ENCODE measurements at places on chromosomes 1 and 21.

DNA sequence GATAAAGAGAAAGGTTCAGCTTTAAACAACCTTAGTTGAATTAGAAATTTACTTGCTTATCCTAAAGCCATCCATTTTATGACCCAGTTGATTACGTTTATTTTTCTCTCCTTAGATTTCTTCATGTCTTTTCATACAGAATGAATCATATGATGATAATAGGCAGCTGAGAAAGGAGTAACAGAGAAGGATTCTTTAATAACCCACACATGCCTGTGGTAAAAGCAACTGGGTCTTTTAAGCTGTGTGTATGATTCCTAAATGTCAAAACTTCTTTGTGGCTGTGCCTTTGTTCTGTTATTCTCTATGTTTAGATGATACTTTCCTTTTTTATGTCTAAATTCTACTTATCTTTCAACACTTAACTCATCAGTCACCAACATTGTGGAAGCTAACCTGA, 626.5 kb downstream of the NCAM2 start:
- no peak for DNase-seq

- no peak for DNase-seq
Observed at GRCh38 chr1:247175458-247175857, 3.6 kb upstream of the ZNF124 start.

DNA sequence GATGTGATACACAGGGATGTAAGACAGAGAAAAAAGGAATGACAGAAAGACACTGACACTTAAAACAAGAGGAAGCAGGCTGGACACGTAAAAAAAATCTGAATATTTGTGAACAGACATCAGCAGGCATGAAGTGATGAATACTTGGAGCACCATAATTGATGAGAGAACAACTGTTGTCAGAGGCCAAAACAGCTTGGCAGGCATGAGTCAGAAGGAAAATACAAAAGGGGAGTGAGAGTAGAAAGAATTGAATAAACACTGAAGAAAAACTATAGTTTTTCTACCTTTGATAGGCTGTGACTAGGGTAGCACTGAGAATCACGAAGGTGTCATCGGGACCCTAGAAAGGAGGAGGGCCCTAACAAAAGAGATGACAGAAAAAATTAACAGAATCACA, 21.6 kb upstream of the GUCA2A start:
- DNase-seq = no peak

DNA sequence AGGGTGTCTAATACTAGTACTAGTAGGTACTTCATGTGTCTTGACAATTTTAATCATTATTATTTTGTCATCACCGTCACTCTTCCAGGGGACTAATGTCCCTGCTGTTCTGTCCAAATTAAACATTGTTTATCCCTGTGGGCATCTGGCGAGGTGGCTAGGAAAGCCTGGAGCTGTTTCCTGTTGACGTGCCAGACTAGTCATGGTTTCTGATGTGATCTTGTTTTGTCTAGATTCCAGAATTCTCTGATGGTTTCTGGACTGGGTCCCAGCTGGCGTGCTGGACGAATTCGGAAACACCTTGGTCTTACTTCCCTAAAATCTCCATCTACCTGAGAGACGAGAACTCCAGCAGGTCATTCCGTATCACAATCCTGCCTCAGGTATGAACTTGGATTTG, 66.1 kb upstream of the FAM3B start:
- DNase-seq = no peak

DNA sequence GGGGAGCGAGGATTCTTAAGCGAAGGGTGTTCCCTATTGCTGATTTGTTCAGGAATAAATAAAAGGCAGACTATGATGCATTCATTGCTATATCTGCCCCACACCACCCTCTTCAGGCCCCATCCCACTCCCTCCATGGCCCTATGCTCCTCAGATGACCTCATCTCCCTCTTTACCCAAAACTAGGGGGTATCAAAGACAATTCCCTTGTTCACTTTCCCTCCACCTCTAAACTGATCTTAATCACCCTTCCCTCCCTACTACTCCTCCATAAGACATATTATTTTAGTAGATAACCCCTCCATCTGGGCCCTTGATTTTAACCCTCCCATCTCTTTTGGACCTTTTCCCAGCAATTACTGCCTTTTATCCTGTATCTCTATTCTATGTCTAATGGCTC, 434.9 kb upstream of the RUNX1 start:
- DNase-seq = no peak

DNA sequence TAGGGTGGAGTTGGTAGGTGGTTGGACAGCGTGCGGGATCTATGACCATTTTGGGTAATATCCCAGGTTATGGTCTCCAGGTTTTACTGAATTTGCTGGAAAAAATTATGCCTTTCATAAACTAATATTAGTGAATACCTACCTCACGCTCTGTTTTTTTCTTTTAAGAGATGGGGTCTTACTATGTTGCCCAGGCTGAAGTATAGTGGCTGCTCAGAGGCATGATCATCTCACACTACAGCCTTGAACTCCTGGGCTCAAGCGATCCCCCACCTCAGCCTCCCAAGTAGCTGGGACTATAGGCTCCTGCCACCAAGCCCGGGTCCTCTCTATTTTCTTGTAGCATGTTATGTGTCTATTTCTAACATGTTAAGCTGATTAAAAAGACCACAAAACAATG, 100.2 kb downstream of the RHOU start:
- DNase-seq = no peak

GRCh38 chr1:185973645-185974044, 239.5 kb downstream of the HMCN1 start:
- DNase-seq = no peak

DNA sequence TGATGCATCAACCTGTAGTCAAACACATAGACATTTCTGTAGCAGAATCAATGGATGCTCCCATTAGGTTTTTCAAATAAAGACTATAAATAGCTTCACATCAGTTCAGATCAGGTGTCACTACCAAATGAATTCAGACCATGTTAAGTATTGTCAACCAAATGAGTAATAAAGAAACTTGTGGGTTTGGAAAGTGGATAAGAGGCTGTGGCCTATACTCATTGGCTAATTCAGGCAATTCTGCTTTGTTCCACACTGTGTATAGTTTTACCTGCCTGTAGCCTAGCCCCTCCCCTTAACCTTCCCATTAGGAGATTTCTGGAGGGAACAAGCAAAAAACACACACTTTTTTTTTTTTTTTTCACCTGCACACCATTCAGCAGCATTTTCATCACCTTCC, 321.2 kb downstream of the HLX start:
- no peak for DNase-seq

- no peak for DNase-seq
Observed at GRCh38 chr1:187999973-188000372, 1171.2 kb downstream of the PLA2G4A start.

- DNase-seq = no peak
Observed at GRCh38 chr1:43558346-43558841, 27.7 kb downstream of the PTPRF start.

DNA sequence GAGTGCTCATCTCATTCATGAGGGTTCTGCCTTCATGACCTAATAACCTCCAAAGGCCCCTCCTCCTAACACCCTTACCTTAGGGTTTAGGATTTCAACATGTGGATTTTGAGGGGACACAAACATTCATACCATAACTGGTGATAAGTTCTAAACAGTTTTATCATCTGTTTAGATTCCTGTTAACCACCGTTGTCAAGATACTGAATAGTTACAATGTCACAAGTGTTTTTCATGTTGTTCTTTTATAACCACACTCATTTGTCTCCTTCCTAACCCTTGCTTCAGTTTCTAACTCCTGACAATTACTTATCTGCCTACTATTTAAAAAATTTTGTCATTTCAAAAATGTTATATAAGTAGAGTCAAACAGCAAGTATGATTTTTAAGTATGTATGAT, 86.0 kb downstream of the NCAM2 start:
- DNase-seq = no peak

GRCh38 chr1:65812065-65812464, 19.4 kb downstream of the PDE4B start:
- no peak for DNase-seq

DNA sequence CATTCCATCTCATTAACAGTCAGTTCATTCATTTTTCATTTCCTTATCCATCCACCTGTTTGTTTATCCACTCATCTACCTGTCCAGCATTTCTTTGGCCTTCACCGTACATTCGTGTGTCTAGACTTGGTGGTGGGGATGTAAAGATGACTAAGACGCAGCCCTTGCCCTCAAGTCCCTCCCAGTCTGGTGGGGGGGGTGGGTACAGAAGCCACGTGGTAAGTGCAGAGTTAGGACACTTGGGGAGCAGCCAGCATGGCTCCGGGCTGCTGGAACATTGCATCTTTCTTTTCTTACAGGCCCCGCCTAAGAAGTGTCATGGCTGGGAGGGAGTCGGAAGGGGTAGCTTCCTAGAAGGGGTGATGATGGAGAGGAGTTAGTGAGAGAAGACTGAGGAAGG, 17.2 kb downstream of the KIF26B start:
- no peak for DNase-seq

- DNase-seq = no peak
Observed at GRCh38 chr1:244106837-244107493, 55.9 kb downstream of the ZBTB18 start.

DNA sequence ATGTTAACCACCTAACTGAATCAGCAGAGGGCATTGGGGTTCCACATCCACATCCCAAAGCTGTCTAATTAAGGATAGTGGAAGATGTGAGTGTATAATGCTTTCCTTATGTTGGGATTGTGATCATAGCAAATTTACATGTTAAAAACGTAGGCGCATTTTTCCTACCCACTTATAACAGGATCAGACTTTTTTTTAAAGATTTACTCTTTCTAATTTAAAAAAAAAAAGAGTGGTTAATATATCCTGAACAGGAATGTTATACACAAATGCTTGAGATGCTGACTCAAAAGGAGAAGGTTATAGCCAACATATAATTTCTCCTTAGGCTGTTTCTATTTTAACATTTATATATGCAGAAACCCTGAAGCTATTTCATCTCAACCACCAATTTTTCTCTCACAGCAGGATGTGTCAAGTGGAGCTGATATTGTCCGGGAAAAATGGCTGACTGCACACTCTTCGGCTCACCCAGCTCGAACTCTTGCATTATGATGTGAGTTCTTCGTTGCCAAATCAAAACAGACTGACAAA, 40.3 kb downstream of the RGS5 start:
- no peak for DNase-seq

DNA sequence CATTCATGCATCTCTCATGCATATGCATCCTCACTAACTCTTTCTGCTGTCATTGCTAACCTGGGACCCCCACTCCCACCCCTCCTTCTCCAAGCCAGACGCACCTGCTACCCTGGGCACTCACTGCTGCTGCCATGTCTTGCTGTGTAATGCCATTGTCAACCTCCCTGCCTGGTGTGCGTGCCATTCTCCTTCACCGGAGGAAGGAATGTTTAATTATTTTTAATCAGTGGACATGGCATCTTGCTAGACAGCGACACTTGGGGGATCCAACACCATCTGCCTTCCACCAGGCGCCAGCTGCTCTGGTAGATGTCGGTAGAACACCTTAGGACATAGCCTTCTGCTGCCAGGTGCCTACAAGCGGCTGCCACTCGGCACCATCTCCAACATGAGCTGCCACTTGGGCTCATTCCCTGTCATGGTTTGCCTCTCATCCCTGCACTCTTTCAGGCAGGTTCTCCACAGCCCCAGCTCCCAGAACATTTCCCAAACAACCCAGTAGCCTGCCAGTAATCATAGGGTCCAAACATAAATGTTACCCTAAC, 306.9 kb downstream of the TTLL7 start:
- no peak for DNase-seq

DNA sequence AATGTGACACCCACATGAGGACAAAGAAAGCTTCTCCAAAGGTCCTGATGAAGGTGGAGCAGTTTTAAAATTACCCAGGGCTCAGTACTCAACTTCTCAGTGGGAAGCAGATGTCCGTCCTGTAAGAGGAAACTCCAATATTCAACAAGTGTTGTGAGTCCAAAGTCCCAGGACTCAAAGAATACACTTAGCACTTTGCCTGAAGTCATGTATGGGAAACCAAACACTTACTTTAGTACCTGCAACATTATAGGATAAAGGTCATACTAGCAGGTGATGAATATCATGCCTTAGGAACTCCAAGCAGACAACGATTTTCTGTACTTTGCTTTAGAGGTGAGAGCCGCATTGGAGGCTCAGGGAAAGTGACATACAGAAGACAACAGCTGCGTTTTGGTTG, 37.2 kb upstream of the ST6GALNAC3 start:
- no peak for DNase-seq

DNA sequence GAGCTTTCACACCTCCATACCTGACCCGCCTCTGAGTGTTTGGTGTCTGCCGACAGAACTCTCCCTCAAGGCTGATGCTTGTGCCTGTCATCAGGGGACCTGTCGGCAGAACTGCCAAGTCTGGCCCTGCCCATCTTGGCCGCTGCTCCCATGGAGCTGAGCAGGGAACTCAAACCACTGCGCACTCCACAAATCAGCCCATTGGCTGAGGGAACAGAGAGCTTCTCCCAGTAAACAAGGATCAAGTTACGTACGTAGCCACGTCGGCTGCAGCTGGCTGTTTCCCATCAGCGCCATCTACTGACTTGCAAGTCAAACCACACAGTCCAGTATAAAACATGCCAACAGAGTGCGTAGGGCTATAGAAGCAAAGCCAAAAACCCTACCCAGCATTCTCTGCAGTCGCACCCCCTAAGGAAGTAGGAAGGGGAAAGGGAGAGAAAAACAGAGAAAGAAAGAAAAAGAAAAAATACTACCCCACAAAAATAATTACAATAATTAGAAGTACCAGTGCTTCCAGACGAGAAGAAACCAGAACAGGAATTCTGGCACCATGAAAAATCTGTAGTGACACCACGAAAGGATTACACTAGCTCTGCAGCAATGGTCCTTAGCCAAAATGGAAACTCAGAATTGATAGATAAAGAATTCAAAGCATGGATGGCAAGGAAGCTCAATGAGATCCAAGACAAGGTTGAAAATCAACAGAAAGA, 13.1 kb downstream of the KRTAP13-1 start:
- peak; percentile 81 for DNase-seq

GRCh38 chr1:227778401-227778947, 37.0 kb upstream of the PRSS38 start:
- no peak for DNase-seq

GRCh38 chr1:150268340-150268704, 494 bp downstream of the APH1A start:
- DNase-seq = no peak

All from NCI-H1048 (cell line).